Fibroblast of mammary gland (primary cell): ENCODE measurements at places on chromosomes 12 and 14.
A peak's percentile ranks its signal among the peaks of the same experiment; 100 is the strongest.

- no peak for DNase-seq
Measured at GRCh38 chr12:120759591-120760348, 34.1 kb downstream of the ACADS start.

GRCh38 chr12:56188778-56189098, 545 bp downstream of the SMARCC2 start:
- no peak for DNase-seq

- no peak for DNase-seq
Measured at GRCh38 chr14:68506645-68507419, 286.0 kb downstream of the ZFP36L1 start.

DNA sequence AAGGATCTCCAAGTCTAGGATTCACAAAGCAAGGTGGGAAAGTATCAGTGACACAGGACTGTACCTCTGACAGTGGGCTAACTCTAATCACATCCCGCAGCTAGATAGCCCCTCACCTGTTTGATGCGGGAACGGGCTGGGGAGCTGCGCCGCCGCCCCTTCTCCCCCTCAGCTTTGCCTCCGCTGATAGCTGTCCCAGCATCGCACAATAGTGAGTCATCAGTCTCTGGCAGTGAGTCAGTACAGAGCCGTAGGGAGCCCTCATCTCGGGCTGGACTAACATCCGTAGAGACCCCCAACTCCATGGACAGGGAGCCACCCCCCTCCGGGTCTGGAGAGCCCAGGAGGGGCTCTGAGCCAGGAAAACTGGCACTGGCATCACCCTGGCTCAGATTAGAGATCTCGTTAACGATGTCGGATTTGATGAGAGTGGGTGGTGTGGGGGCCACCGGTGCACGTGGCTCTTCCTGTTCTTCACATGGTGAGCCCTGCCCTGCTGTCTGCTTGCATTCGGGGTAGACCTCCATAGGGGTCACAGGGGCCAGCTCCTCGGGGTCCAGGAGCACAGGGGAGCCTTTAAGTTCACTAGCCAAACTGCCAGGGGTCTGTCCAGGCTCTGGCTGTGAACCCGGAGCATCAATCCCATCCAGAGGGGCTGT, 10.9 kb downstream of the KMT2D start:
- peak; percentile 75 for DNase-seq

- no peak for DNase-seq
Measured at GRCh38 chr14:96213871-96214465, 9.3 kb downstream of the BDKRB2 start.

DNA sequence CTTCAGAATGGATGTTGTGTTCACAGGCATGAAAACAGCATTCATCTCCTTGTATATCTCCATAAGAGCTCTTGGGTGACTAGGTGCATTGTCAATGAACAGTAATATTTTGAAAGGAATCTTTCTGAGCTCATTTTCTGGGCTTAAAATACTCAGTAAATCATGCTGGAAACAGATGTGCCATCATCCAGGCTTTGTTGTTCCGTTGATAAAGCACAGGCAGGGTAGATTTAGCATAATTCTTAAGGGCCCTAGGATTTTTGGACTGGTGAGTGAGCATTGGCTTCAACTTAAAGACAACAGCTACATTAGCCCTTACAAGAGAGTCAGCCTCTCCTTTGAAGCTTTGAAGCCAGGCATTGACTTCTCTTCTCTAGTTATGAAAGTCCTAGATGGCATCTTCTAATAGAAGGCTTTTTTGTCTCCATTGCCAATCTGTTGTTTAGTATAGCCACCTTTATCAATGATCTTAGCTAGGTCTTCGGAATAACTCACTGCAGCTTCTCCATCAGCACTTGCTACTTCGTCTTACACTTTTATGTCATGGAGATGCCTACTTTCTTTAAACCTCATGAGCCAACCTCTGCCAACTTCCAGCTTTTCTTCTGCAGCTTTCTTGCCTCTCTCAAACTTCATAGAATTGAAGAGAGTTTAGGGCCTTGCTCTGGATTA, 79.6 kb upstream of the PSMA6 start:
- peak; percentile 27 for DNase-seq

DNA sequence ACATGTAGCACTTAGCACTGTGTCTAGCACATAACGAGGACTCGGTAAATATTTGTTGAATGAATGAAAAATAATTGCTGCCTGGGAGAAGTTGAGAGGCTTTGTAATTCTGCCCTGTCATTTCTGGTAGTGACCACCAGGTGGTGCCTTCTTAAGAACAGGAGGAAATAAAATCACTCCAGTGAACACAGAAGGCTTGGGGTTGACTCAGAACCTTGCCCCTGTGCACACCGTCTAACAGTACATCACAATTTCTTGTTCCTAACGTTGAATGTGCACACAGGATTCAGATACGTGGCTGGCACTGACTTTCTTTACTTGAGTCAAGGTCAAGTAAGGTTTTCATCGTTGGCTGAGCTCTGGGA, 91.8 kb downstream of the RGS6 start:
- peak; percentile 35 for DNase-seq

GRCh38 chr12:62679608-62680007, 213.0 kb downstream of the MON2 start:
- no peak for DNase-seq

GRCh38 chr14:55847766-55848165, 267.8 kb downstream of the KTN1 start:
- peak; percentile 61 for DNase-seq

DNA sequence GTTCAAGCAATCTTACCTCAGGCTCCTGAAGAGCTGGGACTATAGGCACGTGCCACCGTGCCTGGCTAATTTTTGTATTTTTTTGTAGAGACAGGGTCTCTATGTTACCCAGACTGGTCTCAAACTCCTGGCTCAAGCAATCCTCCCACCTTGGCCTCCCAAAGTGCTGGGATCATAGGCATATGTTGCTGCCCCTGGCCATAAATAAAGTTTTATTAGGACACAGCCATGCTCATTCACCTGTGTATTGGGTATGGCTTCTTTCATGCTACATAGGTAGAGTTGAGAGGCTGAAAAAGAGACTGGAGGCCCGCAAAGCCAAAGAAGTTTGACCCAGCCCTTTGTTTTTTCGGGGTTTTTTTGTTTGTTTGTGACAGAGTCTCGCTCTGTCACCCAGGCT, 61.7 kb upstream of the NCOR2 start:
- DNase-seq = no peak

- DNase-seq = no peak
Measured at GRCh38 chr14:33335366-33335765, 396.7 kb downstream of the NPAS3 start.

DNA sequence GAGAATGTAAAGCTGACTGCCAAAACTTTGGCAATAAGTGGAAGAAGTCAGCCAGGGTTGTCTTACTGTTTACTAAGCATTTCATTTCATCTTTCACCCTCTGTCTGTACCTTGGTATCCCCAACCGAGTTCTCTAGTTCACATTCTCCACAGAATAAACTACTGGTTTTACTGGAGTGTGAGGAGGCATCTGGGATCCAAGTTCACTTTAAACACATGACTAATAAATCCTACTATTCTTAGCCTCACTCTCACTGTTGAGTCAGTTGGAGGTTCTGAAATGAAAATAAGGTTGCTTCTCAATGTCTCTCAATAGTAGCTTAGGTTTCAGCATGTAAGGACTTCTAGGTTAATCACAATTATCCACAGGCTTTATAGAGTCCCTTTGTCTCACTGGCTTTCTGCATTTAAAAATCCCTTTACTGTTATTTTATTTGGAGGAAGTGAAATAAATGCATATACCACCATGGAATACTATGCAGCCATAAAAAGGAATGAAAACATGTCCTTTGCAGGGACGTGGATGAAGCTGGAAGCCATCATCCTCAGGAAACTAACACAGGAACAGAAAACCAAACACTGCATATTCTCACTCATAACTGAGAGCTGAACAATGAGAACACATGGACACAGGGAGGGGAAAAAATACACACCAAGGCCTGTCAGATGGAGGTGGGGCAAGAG, 95.8 kb downstream of the EPS8 start:
- peak; percentile 72 for DNase-seq

DNA sequence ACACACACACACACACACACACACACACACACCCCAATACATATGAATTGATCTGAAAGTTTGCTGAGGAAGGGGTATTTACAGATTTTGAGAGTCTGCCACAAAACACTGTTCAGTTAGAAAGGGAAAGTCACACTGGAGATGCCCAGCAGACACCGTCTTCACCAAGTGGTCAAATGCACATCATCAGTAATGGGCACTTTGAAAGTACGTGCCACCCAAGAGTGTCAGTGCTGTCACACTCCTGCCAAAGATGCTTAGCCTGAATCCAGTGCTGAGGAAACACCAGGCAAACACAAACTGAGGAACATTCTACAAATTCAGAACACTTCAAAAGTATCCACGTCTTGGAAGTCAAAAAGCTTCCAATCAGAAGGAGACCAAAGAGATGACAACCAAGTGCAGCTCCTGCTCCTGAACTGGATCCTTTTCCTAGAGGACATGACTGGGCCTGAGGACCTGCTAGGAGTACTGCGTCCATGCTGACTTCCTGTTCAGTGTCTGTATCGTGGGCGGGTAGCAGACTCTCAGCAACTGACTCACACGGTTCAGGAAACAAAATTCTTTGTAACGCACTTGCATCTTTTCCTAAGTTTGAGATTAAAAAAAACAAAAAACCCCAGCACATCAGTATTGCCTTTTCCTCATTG, 18.6 kb downstream of the PSMC1 start:
- DNase-seq = peak; percentile 84

GRCh38 chr14:85538636-85539035, 8.7 kb downstream of the FLRT2 start:
- DNase-seq = no peak

- no peak for DNase-seq
Measured at GRCh38 chr12:128909653-128910052, 56.4 kb downstream of the GLT1D1 start.

GRCh38 chr12:132263451-132264049, 65.8 kb downstream of the GALNT9 start:
- no peak for DNase-seq

GRCh38 chr14:49774106-49774505, 6.2 kb downstream of the KLHDC2 start:
- DNase-seq = no peak

DNA sequence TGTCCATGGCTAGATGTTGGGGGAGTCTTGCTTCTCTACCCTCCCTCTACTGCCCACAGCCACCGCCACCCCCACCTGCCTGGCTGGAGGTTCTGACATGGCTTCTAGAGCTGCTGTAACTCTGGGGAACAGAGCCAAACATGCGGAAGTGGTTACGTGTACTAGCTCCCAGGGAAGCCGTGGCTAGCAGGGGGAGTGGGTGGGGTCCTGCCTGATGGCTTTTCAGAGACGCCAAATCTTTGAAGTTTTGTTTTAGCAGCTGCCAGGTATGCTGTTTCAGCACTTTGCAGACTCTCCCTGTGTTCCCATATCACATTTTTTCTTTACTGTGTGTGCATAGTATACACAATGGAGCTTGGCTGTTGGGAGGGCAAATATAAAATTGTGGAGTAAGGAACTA, 150.3 kb downstream of the TGFB3 start:
- DNase-seq = peak; percentile 95

DNA sequence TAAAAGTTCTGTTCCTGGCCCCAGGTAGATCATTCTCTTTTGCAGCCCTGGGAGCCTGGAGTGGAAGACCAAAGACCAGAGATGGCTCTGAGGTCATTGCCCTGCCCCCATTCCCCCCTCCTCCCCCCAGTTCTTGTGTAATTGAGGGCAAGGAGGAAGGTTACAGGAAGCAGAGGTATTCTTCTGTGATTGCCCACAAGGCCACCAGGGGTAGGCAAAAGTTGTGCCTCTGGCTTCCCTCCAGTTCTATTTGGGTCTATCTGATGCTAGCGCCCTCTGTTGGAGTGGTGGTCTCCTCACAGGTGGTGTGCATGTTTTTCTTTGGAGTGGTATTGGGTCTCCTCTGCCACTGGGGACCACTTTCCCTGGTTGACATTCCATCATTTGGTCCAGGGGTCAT, 41.2 kb upstream of the CRY1 start:
- peak; percentile 25 for DNase-seq

- DNase-seq = no peak
Measured at GRCh38 chr12:6029401-6029800, 84.3 kb upstream of the ANO2 start.

GRCh38 chr14:23142826-23143225, 23.8 kb upstream of the CEBPE start:
- DNase-seq = no peak

GRCh38 chr12:59972905-59973304, 377.1 kb downstream of the SLC16A7 start:
- peak; percentile 77 for DNase-seq

- peak; percentile 82 for DNase-seq
Measured at GRCh38 chr12:121893961-121894460, 5.4 kb downstream of the PSMD9 start.

- DNase-seq = peak; percentile 83
Measured at GRCh38 chr12:8145754-8146441, 10.9 kb upstream of the ZNF705A start.

DNA sequence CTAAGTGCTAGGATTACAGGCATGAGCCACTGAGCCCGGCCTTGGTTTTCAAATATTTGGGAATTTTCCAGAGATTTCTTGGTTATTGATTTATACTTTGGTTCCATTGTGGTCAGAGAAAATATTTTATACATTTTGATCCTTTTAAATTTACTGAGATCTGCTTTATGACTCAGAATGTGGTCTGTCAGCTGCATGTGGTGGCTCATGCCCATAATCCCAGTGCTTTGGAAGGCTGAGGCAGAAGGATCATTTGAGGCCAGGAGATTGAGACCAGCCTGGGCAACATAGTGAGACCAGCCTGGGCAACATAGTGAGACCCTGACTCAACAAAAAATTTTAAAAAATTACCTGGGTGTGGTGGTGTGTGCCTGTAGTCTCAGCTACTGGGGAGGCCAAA, 49.8 kb downstream of the ADCK1 start:
- DNase-seq = peak; percentile 76

DNA sequence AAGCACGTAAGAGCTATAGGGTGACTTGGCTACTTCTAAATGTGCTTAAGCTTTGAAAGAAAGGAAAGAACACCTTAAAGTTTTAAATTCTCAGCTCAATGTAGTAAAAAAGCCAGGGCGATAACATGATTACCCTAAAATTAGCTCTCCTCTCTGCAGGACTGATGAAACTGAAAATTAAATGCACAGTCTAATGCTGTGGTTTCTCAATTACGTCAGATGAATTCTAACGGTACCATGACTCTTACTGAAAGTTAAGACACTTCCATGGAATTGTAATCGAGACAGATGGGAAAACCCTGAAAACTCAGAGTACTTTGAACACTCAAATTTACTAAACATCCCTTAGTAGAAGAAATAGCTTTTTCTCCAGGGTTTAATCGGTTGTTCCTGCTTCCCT, 25.9 kb upstream of the PRKD1 start:
- DNase-seq = peak; percentile 47

DNA sequence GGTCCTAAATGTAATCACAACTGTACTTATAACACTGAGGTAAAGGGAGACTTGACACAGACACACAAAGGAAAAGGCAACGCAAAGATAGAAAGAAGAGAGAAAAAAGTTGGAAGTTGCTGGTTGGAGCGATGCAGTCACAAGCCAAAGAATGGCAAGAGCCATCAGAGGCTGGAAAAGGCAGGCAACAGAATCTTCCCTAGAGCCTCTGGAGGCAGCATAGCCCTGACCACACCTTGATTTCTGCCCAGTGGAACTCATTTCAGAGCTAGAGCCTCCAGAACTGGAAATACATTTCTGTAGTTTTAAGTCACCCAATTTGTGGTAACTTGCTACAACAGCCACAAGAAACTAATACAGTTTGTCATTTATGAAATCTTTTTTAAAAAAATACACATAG, 89.2 kb downstream of the PUS7L start:
- DNase-seq = no peak
